ENCODE measurements at places on chromosomes 6 and 20.

DNA sequence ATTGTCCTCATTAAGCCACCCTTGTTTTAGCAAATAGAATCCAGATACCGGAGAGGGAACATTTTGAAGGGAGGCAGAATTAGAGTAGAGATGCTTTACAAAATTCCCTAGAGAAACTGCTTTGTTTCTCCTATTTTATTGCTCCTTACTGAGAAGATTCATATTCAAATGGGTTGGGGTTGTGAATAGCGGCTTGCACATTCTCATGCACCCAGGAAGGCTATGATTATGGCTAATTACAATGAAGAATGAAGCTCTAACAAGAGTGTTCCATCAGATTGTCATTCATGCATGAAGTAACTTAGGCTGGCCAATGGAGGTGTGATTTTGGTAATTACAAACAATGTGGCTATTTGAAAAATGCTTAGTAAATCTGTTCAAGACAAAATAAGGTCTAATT, 129.6 kb downstream of the PACRG start:
- DNase-seq: no peak

- DNase-seq: no peak
These were observed 18.3 kb downstream of the RAET1L start for GRCh38 chr6:150006961-150007464.

- no peak for DNase-seq
These were observed 1.3 kb downstream of the COL19A1 start for GRCh38 chr6:69867639-69867976.

DNA sequence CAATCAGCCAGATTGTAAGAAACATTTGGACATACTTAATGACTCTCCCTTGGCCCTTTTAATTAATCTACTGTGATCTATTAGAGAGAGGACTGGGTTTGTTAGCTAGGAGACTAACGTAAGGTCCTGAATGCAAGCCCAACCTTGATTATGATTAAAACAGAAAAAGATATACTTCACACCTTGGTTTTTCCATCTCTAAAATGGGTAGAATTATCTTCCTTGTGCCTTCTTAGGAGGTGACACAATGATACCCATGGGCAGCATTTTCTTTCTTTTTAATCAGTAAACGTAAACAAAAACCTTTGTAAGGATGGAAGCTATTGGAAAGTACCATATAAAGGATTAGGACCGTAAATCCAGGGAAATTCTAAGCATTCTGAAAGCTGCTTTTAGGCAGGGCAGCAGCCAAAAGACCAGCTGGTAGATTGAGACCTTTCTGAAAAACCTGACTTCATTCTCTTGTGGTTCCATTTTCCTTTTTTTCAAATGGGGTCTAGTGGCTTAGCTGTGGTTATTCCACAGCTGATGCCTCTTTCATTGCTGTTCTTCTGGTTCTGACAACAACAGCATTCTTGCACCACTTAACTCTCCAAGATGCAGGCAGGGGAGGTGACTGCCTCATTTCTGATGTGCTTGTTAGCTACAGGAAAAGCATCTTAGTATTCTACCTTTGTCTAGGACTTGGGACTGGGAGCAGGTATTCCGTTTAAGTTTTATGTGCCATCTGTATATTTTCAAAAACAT, 27.4 kb downstream of the RREB1 start:
- no peak for DNase-seq

DNA sequence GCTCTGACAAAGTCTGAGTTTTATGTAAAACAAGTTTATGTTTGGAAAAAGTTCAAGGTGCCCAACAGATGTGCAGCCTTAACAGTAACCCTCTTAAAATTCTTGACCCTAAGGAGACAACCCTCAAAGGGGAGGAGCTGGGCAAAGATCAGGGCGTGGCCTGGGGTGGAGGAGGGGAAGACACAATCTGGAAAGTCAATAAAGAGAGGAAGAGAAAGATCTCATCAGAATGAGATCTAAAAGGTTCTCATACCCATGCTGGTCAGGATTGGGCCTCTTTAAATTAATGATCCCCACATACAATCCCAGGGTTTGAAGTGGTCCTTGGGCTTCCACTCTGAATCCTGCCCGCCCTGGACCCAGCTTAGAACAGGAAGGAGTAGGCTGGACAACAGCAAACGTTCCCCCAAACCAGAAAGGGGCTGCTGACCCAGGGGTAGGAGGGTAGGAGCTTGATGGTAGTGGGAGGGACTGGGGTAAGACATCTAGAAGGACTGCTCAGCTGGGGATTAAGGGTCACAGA, 33.0 kb downstream of the FOXP4 start:
- no peak for DNase-seq

- DNase-seq: no peak
These were observed 211.2 kb upstream of the MARCKS start for GRCh38 chr6:113645986-113646385.

DNA sequence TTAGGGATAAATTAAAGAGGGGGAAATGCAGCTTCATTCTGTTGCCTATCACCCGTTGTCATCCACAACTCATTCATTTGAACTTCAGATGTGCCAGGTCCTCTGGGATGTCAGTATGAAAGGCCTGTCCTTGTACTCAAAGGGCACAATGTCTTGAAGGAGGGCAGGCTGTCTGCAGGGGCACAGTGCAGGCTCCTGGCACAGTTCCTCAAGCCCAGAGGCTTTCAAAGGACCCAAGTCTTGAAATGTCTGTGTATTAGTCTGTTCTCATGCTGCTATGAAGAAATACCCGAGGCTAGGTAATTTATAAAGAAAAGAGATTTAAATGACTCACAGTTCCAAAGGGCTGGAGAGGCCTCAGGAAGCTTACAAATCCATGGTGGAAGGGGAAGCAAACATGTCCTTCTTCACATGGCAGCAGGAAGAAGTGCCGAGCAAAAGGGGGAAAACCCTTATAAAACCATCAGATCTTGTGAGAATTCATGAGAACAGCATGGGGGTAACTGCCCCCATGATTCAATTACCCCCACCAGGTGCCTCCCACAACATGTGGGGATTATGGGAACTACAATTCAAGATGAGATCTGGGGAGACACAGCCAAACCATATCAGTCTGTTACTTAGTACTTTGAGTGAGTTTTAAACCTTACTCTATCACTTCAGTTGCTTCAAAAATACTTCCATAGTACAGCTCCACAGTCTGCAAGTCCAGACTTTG, 9.4 kb downstream of the SNX9 start:
- no peak for DNase-seq

- no peak for DNase-seq
These were observed 11.8 kb upstream of the CAP2 start for GRCh38 chr6:17381424-17382147.

All from fibroblast of skin of left quadriceps (primary cell).